CD4-positive, alpha-beta T cell treated with Interleukin-15 for 1 hour (primary cell): ENCODE measurements at places on chromosomes 11 and 22.

DNA sequence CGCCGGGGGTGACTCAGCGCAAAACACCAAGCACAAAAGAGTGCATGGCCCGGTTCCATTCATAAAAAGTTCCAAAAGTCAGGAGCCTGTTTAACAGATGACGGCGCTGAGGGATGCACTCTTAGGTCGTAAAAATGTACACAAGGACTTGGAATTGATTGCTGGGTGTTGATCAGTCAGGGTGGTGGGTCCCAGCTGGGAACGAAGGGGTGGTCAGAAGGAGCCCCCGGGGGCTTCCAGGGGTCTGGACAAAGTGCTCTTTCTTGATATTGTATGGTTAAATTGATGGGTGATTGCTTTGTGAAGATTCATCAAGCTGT is 20.7 kb downstream of the IFITM10 start:
- no peak for DNase-seq

DNA sequence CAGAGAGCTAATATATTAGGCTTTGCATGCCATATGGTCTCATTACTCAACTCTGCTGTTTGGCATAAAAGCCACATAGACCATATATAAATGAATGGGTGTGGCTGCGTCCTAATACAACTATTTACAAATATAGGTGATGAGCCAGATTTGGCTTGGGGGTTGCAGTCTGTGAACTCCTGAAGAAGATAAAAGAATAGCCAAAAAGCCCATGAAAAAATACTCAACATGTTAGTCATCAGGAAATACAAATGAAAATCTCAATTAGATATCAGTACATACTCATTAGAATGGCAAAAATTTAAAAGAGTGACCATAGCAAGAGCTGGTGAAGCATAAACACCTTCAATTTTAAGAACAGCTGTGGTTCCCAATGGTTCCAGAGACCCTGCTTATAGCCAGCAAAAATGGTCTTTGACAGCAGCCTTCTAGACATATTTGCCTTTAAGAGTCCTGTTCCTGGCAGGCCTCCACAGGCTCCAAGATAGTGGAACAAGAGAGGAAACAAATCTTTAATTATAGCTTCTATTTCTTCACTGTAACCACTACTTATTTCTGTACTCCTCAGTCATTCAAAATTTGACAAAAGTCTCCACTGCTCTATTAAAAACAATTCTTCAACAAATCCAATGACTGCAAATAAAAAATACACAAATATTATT is 16.1 kb downstream of the C2CD3 start:
- DNase-seq, result no peak

DNA sequence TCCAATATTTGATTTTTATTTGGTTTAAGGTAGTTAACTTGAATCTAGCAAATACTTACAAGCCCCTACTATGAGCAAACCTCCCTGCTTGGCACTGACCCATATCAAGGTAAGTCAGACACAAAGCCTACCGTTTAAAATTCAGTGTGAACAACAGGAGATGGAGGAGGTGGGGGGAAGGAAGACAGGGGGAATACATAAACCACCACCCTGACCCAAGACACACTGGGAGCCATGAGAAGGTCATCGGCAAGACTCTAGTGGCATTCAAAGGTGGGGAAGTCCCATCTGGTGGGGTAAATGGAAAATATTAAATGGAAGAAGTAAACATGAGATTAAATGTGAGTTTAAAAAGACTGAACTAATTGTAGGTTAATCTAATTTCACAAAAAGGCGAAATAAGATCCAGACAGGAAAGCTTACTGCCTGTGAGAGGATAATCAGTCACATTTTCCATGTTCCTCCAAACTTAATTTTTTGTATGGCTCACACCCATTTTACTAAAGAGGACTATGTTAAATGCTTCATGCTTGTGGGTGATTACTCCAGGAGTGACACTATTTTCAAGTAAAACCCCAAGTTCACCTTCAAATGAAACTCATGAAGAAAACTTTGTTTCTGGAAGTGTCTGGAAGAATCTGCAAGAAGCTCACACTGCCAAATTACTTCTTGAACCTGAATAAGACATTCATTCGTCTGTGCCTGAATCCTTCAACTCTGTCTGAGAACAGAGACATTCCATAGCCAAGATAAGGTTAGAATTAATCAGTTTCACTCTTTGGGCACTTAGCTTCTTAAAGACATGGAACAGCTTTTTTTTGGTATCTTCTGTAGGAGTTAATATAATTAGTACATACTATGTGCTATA is 51.7 kb downstream of the PITPNB start:
- DNase-seq, result no peak

DNA sequence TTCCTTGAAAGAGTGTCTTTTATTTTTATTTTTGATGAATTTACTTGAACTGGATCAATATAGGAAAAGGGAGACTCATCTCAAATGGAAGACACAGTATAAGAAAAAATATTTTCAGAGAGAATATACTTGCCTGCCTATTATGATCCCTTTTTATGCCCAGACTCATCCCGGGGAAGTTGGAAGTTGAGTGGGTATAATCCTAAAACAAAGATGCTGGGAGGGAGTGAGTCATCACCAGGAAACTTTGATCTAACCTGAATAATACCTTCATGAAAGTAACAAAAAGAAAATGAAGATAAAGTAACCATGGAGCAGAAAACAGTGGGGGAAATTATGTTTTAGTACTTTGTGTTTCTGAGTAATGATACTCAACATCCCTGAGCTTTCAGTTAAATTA is 1514.0 kb downstream of the FAM181B start:
- DNase-seq, result no peak

DNA sequence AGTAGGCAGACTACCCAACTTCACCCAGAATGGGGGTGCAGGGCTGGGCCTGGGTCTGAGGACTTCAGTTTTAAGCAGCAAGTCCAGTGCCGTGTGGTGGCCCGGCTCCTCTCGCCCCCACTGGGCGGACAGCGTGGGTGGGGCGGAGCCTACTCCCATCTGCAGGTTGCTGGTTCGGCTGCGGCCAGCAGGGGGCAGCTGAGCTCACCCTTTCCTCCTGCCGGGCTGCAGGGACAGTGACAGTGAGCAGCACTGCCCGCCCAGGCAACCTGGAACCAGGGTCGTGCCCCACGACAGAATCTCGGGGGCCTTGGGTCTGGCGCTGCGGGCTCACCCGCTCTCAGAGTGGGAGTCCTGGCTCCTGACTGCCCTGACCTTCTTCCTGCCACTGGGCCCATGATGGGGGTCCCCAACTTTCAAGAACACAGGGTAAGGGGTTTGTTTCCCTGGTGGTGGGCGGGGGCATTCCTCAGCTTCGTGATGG is 6.2 kb upstream of the NEAT1 start:
- peak; percentile 91 for DNase-seq

DNA sequence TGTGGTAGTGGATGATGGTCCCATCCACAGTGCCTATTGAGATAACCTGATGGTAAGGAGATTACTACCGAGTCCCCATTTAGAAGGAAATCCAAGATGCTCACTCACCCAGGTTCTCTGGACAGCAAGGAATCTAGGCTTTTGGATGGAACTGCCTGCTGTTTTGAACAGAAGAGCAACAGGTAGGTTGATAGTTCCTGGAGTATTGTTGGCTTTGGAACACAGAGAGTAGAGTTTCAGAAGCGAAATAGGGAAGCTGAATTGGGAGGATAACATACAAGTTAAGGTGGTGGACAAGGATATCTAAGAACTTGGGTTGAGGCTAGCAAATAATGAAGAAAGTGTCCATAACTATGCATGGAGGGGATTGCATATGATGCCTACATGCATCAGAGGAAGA is 27.6 kb downstream of the SLC22A6 start:
- DNase-seq, result no peak

- no peak for DNase-seq
Measured at GRCh38 chr11:134562196-134562595, 150.2 kb upstream of the B3GAT1 start.

DNA sequence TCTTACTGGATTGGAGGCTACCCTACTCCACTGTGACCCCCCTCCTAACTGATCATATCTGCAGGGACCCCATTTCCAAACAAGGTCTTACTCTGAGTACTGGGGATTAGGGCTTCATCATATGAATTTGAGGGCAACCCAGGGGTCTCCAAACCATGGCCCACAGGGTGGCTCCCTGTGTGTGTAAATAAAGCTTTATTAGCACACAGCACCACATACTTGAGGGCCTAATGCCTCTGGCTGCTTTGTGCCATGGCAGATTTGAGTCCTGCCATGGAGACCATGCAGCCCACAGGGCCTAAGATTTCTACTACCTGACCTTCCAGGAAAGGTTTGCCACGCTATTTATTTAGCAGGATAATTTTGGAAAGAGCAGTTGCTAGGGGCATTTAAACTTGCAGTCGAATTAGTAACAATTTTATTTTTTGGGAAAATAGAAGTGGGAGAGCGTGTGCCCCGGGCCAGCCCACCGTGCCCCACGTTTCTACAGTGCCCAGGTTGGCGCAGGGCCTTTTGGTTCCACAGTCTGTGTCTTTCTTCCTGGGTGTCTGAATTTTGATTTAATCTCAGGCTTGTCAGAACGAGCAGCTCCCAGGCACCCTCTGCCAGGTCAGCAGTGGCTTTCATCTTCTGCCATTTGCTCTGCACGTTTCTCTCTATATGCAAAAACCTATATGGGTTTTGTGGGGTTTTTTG is 92.3 kb downstream of the KCNQ1 start:
- DNase-seq, result no peak

GRCh38 chr11:62542750-62543567 is 3.6 kb downstream of the AHNAK start:
- DNase-seq, result peak; percentile 79

DNA sequence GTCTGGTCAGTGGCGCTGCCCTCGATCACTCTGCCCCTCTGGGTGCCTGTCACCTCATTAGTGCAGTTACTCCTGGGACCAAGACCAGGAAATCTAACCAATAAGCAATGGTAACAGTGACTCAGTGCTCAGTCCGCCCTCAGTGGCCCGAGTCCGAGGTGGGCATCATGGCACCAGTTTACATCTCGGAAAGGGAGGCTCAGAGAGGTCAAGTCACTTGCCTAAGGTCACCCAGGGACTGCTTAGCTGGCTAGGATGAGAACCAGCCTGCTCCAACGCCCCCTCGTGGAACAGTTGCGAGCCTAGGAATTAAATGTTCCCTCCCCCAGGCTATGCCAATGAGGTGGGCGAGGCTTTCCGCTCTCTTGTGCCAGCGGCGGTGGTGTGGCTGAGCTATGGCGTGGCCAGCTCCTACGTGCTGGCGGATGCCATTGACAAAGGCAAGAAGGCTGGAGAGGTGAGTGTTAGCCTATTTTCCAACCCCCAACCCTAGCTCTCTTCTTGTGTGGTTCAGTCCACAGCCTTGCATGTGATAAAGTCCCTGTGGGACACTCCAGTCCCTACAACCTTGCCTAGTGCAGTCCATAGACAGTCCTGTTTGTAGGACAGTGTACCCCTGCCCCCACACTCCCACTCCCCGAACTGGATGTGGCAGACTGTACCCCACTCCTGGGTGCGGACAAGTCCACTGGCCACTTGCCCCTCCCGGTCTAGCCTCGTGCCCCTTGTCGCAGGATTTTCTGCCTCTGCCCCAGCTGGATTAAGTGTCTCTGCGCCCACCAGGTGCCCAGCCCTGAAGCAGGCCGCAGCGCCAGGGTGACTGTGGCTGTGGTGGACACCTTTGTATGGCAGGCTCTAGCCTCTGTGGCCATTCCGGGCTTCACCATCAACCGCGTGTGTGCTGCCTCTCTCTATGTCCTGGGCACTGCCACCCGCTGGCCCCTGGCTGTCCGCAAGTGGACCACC is 1.1 kb downstream of the MTFP1 start:
- peak; percentile 88 for DNase-seq

DNA sequence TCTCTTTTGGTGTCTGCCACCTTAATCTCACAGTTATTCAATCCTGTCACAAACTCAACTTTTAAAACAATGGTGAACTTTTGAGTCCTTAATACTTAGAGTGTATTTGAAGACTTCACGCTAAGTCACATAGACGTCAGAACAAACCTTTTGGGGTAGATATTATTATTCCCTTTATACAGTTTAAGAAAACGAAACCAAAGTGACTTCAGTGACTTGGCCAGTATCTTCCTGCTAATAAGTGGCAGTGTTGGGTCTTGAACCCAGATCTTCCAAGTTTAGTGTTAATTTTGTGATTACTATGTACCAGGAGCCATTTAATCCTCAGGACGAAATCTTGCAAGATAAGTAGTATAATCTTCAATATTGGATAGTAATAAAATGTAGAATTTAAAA is 691 bp downstream of the CEP295 start:
- no peak for DNase-seq

DNA sequence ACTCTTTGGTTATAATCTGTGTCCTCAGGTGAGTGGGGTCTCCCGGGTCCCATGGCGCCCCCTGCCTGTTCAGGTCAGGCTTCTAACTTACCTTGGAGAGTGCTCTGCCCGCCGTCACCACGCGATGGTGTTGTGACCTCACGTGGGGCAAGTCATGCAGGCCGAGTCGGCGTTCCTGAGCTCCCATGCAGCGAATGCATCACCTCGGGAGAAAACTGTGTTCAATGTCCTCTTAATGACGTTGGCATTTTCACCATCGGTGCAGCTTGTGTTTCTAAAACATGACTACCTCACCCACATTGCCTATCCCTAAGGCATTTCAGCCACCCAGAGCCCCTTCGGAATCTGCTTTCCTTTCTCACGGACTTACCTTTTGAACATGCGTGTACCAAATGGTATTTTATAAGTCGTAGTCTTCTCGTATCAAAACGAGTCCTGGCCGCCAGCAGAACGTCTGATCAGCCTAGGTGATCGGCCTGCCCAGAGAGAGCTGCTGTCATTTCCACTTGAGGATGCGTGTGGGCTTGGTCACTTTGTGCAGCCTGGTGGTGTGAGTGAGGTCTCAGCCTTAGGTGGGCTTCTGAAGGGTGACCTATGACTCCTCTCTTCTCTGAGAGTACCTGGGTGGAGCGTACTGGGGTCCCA is 64.8 kb downstream of the TBC1D22A start:
- no peak for DNase-seq

- DNase-seq, result no peak
Measured at GRCh38 chr11:57903441-57904123, 120.1 kb upstream of the OR9Q1 start.

- no peak for DNase-seq
Measured at GRCh38 chr11:8060801-8061554, 20.0 kb upstream of the TUB start.

GRCh38 chr22:24170188-24170587 is 11.1 kb upstream of the SUSD2 start:
- DNase-seq, result no peak

DNA sequence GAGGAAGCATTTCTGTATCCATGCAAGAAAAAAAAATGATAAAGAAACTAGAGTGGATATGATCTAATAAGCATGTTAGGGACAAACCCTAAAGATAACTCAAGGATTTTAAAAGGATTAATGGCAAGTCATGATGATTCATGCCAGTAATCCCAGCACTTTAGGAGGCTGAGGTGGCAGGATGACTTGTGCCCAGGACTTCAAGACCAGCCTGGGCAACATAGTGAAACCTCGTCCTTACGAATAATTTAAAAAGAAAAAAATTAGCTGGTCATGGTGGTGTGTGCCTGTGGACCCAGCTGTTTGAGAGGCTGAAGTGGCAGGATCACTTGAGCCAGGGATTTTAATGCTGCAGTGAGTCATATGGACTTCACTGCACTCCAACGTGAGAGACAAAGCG is 145.5 kb upstream of the BLID start:
- DNase-seq, result no peak

GRCh38 chr11:17387254-17387653 is 1.2 kb downstream of the KCNJ11 start:
- DNase-seq, result no peak
